ENCODE measurements at places on chromosomes 1 and 21.

DNA sequence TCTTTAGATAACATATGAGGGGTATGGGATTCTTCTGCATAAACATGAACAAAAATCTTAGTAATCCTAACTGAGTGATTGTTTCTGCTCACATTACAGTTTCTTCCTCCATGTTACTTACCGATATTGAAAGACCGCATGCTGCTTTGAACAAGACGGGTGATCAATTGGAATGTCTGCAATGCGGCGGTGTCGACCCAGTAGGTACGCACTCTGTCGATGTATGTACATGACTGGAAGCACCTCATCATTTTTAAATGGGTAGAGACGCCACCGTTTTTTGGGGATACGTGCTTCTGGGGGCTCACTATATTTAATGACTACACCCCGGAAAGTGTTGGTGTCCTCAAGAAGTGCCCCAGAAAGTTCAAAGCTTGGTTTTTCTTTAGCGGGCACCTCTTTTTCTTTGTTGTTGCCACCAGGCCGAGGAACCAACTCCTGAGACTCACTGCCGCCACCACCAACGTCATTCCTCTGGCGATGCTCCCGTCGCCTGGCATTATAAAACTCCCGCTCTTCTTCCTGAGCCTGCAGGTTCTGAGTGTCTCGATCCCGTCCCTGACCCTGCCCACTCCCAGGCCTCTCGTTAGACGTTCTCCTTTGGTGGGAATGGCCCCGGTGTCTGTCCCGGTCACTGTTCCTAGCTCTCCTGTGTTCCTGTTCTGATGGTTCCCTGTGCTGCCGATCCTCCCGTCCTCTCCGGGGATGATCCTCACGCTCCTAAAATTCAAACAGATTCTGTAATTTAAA is 13.9 kb downstream of the SNIP1 start:
- no peak for DNase-seq

GRCh38 chr1:93749894-93750301 is 68.3 kb upstream of the BCAR3 start:
- DNase-seq: no peak

DNA sequence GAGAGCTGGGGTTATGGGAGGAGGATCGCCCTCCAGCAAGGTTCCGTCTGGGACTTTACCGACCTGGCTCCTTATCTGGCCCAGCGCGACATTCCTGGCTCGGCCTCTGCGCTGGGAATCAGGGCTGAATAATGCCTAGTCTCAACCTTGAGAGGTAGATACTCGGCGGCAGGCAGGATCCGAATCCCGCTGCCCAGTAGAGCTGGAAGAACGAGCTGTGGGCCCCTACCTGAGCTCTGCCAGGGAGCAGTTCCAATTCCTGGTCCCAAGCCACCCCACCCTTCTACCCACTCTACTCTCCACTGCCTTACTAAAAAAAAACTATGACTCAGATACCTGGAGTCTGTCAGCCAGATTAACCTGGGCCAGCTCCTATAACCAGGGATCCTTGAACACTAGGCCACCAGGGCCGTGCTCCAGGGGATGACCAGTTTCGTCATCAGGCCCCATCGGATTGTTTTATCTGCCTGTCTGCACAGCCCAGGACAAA is 53.6 kb downstream of the RHBG start:
- DNase-seq: no peak

- DNase-seq: no peak
Observed at GRCh38 chr1:69221524-69221923, 346.2 kb upstream of the LRRC7 start.

DNA sequence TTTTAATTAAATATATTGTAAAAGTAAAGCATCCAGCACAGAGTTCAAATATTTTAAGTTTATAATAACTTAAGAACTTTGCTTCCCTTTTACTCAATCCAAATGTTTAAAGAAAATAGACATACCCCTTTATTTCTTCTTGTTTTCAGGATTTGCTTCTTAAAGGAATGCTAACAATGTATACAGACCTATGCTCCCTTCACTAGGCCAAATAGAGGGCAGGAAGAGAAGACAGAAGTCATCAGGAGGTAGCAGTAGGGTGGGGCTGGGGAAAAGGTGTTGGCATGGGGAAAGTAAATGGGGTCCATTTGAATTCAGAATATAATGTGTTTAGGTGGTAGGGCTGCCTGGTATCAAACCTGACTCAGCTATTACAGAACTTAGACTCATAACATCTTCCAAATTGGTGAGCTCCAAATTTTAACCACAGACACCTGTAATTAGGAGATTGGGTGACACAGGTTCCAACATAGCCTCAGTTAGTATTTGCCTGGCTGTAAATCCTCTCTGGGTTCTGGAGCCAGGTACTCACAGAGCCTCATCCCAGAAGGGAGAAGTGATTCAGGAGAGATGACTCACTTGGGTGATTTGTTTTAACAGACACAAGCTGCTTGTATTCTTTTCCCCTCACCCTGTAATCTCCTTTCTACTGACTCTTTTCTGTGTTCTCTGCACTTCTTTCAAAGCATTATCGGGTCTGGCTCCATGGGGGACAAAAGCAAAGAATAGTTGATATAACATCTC is 60.1 kb upstream of the DUSP10 start:
- DNase-seq: no peak

DNA sequence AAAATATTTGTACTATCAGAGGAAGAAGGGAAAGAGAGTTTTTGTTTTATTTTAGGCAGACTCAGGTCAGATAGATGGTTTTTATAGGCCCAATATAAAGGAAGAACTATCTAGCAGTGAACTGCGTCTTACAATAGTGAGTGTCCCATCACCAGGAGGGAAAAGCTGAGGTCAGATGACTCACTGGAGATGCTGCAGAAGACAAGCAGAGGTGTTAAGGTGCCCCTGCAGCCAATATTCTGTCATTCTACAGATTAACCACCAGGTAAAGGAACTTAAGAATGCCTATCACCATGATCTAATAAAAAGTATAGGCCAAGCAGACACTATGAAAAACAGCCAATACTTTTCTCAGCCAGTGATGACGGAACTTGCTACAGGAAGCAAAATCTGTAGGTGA is 29.6 kb downstream of the IVNS1ABP start:
- DNase-seq: no peak

Data from activated CD4-positive, alpha-beta T cell treated with anti-CD3 and anti-CD28 coated beads, Interleukin-2, Interleukin-4, amounts not matched to agents 100 ng/mL and 50 ng/mL, durations not matched to agents 16 hours and 8 hours (primary cell).